Omental fat pad (tissue), 4 donors: ENCODE measurements at places on chromosomes 3 and 15. TPM values are rescaled to one million over a fixed set of nuclear protein-coding genes. Genes with fewer than 3 reads are reported as not detected.

The COL6A5 gene
- not detected for total RNA-seq

GRCh38 chr3:197444793-197445379 is 110.9 kb downstream of the BDH1 start:
- no peak for DNase-seq

The GALNT15 gene
- 135 TPM for total RNA-seq

- no peak for DNase-seq
Measured at GRCh38 chr3:188323067-188323842, 169.3 kb downstream of the LPP start.

- DNase-seq, result no peak
Measured at GRCh38 chr3:144085964-144086363, 114.3 kb downstream of the DIPK2A start.

The DHX30 gene
- 46.8 TPM for total RNA-seq

The IL20RB gene
- 1.1 TPM for total RNA-seq

DNA sequence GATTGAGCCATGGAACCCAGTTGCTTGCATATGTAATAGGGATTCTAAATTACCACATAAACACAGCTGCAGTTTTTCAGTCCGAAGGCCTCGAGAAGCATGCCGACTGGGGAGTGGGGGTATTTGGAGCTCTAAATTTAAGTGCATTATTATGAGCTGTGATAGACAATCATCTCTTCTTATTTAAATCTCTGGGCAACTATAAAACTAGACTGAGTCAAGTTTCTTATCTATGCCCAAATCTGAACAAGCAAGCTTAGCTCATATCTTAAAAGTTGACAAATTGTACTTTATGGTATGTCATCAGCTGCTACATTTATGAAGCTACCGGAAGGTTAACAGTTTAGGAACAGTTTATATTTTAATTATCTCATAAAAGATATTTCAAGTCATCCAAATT is 19.5 kb upstream of the THRB start:
- DNase-seq, result no peak

The KY gene
- not detected for total RNA-seq

GRCh38 chr15:71943806-71944205 is 133.5 kb downstream of the NR2E3 start:
- no peak for DNase-seq

DNA sequence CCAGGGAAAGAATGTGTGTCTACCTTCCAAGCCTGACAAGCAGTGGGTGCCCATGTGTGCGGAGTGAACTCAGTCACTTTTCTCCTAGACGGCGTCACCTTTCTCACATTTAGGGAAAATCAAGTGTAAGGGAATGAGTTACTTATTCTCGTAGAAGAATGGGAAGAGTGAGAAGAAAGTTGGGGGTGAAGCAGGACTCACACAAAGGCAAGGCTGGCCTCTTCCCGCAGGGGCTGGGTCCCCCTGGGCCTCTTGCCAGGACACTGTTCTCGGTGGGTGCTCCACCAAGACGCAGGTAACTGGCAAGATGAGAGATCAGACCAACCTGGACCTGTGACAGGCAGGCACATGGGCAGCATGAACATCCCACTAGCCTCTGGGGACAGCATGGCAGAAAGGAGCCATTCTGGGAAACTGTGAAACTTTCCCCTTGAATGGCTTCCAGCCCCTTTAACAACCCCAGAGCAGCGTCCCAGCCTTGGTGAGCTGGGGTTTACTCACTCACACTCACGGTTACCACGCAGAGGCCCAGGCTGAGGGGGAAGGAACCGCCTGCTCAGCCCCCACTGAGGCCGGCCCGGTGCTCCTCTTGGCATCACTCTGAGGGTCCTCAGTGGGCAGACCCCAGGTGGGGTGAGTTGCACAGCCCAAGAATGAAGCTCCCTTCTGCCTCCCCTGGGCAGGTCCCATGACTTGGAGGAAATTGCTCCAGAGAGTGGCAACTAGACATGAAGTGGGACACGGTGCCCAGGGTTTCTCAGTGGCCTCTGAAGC is 15.0 kb upstream of the SRP14 start:
- no peak for DNase-seq

The CDV3 gene
- total RNA-seq, result 190 TPM

GRCh38 chr3:188944108-188944507 is 227.7 kb upstream of the TPRG1 start:
- DNase-seq, result no peak

DNA sequence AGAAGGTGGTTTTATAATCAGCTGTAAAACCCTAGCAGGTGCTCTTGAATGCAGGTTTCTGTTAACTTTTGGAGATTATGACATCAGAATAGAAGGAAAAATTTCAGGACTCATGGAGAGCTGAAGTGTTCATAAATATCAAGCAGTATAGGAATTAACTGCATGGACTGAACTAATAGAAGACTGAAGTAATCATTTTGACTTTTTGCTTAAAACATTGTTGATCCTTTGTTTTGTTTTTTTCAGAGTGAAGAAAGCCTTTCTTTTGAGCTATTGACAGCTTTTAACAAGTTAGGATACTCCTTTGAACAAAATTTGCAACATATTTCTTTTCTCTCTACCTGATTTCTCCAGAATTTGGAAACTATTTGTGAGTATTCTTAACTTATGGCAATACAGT is 70.6 kb upstream of the DAZL start:
- no peak for DNase-seq

DNA sequence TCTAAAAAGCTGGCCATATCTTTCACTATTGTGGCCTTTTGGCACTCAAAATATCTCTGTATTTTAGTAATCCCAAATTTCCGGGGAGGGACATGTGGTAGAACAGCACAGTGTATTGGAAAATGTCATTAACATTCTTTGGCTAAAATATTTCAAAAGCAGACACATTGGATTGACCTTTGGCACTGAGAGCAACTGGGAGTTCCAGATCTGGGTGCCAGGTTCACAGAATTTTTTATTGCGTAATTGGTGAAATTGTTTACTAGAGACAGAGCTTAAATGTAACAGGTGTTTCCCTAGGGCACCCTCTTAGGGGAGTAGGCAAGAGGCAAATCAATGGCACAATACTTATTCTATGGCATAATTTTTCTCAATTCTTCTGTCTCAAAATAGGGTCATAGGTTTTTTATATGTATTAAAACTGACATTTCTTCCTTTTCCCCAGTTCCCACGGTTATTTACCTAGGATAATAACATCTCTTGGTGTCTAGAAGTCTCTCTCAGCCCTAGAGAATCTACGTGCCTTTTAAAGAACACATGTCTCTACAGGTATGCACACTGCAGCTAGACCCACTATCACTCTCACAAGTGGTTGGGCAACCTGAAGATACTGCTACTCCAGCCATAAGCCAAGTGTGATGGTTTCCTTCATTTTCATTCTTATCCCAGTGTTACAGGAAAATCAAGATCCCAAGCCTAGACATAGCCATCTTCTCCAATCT is 10.6 kb downstream of the RBMS3 start:
- DNase-seq, result no peak

The IL17RE gene
- 7.7 TPM for total RNA-seq

The GPR171 gene
- total RNA-seq, result 2.8 TPM

The PRR20G gene
- total RNA-seq, result not detected

GRCh38 chr3:78707609-78708008 is 1060.2 kb downstream of the ROBO1 start:
- DNase-seq, result no peak

GRCh38 chr15:23566071-23566554 is 639 bp downstream of the MKRN3 start:
- DNase-seq, result no peak

- no peak for DNase-seq
Measured at GRCh38 chr3:137199678-137200077, 241.9 kb downstream of the IL20RB start.

DNA sequence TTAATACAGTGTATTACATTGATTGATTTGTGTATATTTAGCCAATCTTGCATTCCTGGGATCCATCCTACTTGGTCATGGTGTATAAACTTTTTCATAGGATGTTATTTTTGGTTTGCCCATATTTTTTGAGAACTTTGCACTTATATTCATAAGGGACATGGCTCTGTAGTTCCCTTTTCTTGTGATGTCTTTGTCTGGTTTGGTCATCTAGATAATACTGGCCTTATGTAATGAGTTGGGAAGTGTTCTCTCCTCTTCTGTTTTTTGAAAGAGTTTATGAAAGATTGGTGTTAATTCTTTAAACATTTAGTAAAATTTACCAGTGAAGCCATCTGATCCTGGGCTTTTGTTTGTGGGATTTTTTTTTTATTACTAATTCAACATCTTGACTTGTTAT is 9.6 kb downstream of the CHST13 start:
- DNase-seq, result no peak

GRCh38 chr3:149848238-149848637 is 35.2 kb downstream of the RNF13 start:
- DNase-seq, result no peak

The CORO2B gene
- 4.7 TPM for total RNA-seq

The CEP97 gene
- 10.2 TPM for total RNA-seq

DNA sequence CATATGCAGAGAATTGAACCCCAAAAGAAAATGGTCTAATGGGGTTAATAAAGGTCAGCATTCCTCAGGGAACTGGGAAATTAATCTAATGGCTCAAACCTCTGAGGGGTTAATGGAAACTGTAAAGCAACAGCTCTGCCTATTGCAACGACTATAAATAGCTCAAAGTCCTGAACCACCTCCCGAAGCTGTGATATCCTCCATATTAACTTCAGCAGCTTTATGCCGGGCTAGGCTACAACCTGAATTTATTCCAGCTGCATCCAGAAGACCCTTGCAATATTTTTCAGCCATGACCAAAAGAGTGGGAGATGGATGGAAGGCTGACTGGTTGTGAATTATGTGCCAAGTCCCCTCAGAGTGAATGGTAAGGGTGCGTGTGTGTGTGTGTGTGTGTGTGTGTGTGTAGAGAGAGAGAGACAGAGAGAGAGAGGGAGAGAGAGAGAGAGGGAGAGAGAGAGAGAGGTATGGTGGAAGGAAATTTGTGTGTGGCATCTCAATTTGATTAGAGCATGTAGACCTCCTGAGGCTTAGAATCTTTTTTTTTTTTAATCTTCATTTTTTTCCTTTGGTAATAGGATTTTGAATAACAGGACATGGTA is 109.9 kb downstream of the PDCD6IP start:
- DNase-seq, result no peak

The GLDN gene
- total RNA-seq, result 51.7 TPM

- DNase-seq, result no peak
Measured at GRCh38 chr3:177563243-177563780, 366.0 kb upstream of the TBL1XR1 start.

- DNase-seq, result no peak
Measured at GRCh38 chr15:25694823-25695312, 168.3 kb downstream of the ATP10A start.

The EXOG gene
- 12.9 TPM for total RNA-seq

GRCh38 chr3:140093742-140094141 is 158.8 kb downstream of the CLSTN2 start:
- DNase-seq, result peak; percentile 52

- DNase-seq, result no peak
Measured at GRCh38 chr3:150059241-150059640, 88.5 kb upstream of the PFN2 start.

The LRTM1 gene
- not detected for total RNA-seq

DNA sequence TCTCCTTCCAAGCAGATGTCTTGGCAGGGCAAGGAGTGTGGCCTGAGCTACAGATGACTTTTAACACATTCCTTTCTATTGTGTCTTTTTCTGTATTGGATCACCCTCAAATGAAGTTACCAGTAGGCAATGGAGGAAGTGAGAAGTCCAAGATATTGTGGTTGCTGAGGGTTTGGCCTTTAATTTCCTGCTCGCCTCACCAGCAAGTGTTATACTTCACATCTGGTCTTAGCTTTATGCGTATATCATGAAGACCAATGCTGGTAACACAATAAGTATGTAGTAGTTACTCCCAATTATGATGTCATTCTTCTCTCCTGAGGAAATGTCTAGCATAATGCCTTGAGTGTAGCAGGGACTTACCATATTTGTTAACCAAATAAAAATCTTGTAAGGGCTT is 179.9 kb downstream of the ZIC1 start:
- no peak for DNase-seq

DNA sequence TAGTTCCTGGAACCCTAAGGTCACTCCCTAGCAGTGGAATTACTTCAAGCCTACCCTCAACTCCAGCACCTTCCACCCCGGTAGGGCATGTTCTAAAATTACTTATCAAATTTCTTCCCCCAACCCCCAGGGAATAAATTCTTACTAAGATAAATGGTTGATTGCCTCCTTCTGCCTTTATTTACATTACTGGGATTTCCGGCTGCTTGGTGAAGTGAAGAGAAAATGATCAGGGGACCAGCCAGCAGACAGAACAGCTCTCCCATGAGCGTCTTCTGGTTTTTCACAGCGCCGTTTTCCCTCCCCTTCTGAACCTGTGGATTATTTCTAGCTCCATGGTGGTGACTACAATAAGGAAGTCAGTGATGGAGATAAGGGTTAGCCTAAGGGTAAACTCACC is 521.5 kb upstream of the PPP2R3A start:
- DNase-seq, result no peak

The PLAAT1 gene
- not detected for total RNA-seq

DNA sequence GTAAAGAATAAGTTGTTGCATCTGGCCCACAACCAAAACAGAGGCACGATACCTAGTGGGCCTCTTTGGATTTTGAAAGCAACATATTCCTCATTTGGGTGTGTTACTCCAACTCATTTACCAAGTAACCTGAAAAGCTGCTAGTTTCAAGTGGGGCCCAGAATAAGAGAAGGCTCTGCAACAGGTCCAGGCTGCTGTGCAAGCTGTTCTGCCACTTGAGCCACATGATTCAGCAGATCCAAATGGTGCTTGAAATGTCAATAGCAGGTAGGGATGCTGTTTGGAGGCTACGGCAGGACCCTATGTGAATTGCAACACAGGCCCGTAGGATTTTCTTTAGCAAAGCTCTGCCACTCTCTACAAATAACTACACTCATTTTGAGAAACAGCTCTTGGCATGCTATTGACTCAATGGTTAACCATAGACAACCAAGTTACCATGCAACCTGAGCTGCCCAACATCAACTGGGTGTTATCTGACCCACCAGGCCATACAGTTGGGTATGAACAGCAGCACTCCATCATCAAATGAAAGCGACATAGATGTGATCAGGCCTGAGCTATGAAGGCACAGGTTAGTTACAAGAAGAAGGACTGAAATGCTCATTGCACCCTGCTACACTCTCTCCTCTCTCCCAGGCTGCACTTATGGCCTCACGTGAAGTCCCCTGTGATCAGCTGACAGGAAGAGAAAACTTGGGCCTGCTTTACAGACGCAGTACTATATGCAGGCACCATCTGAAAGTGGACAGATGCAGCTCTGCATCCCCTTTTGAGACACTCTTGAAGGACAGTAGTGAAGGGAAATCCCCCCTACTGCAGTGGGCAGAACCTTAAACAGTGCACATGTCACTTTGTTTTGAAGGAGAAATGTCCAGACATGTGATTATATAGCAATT is 9.5 kb upstream of the MCF2L2 start:
- no peak for DNase-seq

The ATP8B4 gene
- 17.2 TPM for total RNA-seq

DNA sequence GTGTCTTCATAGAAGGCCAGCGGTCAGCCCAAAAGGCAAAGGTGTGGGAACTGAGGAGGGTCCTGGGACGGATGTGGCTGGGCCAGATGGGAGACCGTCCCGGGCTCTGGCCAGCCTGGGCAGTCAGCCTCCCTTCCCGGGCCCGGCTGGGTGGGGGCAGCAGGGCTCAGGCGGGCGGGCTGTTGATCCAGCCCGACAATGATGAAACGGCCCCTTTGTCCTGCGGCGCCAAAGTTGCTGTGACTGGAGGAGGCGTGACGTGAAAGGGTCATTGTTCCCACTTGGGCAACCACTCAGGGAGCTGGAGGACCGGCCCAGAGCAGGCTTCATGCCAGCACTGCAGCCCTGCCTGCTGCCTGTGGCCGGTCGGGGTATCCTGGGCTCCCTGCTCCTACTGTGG is 16.5 kb downstream of the DUSP7 start:
- DNase-seq, result no peak
